ENCODE measurements at places on chromosomes 2 and 18.

GRCh38 chr2:102145107-102145506 is 2.6 kb downstream of the IL1R1 start:
- no peak for DNase-seq

GRCh38 chr2:232388324-232388891 is 9.9 kb downstream of the ALPP start:
- DNase-seq = no peak

DNA sequence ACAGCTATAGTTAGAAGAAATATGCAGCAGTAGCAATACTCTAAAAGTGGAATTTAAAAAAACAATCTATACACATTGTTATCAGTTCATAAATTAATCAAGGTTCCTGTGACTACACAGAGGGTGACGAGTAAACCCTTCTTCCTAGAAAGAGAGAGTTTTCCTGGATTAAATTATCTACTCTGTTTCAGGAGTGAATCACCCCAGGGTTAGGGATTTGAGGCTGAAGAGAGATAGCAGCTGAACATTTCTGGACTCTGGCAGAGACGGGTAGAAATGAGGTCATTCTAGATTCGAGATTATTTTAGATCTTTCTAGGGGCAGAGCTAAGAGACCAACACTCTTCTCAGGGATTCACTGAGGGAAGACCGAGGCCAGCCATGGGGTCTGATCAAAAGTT is 38.8 kb upstream of the PMAIP1 start:
- DNase-seq = no peak

DNA sequence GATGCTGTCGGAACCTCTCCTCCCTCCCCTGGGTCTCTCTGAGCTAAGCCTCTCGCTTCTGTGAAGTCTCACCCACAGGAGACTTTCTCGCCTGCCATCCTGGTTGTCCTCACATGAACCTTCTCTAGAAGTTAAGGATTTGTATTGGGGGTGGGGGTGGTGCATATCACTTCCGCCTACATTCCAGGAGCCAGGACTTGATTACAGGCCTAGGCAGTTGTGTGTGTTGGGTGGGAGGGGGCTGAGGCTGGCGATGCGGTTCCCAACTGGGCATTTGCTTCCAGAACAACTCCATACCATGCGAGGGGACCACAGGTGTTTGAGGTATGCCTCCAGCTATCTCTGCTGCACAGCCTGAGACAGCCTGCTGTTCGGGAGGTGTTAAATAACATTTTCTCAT is 56.8 kb upstream of the MGAT4A start:
- no peak for DNase-seq

DNA sequence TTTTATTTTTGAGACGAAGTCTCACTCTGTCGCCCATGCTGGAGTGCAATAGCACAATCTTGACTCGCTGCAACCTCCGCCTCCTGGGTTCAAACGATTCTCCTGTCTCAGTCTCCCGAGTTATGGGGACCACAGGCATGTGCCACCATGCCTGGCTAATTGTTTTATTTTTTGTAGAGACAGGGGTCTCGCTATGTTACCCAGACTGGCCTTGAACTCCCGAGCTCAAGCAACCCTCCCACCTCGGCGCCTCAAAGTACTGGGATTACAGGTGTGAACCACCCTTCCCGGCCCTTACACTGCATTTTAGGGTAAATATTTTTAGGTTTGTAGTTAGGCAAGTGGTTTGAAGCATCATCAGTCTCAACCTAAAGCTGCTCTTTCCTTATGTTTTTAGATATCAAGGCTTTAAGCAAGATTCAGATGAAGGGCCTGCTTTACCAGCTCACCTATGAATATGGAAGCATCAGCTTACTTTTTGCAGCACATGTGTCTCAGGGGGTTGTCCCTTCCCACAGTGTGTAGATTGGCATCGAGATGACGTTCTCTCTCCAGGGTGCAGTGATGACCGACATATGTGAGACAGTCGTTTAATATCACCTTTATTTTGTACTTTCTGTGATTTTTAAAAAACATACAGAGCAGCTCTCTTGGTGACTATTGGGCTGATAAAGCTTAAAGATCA is 47.2 kb downstream of the ATIC start:
- DNase-seq = no peak

DNA sequence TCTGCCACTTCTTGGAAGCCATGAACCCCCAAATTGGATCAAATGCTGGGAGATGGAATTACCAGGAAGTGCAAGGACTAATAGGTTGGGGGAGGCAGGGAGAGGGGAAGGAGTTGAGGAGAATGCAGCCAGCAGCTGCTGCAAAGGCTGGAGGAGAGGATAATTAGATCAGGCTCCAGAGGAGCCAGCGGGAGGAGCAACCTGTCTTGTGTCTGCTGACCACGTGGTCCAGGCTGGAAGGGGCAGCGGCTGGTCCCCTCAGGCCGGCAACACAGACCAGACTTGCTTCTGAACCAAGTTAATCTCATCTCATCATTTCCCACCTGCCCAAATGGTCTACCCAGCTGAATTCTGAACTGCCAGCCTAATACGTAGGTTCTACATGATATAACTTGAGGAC is 68.3 kb downstream of the MRO start:
- no peak for DNase-seq

GRCh38 chr18:24611075-24611474 is 150.6 kb downstream of the HRH4 start:
- DNase-seq = no peak

GRCh38 chr2:220373878-220374277 is 746.4 kb downstream of the SLC4A3 start:
- DNase-seq = no peak

GRCh38 chr2:23620841-23621341 is 235.9 kb downstream of the KLHL29 start:
- DNase-seq = peak; percentile 48

DNA sequence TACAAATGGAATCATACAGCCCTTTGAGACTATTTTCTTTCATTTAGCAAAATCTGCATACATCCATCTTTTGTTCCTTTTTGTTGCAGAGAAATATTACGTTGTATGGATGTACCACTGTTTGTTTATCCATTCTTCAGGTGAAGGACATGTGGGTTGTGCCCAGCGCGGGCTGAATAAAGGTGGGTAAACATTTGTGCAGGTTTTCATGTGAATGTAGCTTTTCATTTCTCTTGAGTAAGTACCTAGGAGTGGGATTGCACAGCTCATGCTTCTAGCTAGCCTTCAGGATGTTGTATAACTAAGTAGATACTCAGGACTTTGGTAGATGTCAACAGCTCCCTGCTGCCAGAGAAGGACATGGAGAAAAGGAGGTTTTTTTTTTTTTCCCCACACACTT is 50.6 kb upstream of the SPRED2 start:
- DNase-seq = no peak

- no peak for DNase-seq
These were observed 21.5 kb upstream of the EPC2 start for GRCh38 chr2:148623086-148623485.

GRCh38 chr2:223051693-223052289 is at the start of gene KCNE4:
Gene KCNE4, plus strand, starts transcription at chr2:223052190. Its CDS starts 641 bp downstream, at chr2:223052831.
- DNase-seq = no peak

DNA sequence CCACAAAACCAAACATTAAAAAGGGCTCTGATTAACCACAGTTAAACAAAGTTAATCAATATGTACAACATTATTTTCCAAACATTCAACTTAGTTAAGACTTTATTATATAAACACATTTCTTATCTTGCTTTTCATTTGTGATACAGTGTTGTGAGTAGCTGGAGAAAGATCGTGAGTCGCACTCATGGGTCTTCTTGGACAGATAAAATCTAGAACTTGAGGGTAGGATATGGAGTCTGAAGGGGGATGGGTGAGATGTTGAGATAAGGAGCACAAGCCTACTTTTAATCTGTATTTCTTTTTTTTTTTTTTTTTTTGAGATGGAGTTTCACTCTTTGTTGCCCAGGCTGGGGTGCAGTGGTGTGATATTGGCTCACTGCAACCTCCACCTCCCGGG is 22.6 kb upstream of the TMEM214 start:
- no peak for DNase-seq

DNA sequence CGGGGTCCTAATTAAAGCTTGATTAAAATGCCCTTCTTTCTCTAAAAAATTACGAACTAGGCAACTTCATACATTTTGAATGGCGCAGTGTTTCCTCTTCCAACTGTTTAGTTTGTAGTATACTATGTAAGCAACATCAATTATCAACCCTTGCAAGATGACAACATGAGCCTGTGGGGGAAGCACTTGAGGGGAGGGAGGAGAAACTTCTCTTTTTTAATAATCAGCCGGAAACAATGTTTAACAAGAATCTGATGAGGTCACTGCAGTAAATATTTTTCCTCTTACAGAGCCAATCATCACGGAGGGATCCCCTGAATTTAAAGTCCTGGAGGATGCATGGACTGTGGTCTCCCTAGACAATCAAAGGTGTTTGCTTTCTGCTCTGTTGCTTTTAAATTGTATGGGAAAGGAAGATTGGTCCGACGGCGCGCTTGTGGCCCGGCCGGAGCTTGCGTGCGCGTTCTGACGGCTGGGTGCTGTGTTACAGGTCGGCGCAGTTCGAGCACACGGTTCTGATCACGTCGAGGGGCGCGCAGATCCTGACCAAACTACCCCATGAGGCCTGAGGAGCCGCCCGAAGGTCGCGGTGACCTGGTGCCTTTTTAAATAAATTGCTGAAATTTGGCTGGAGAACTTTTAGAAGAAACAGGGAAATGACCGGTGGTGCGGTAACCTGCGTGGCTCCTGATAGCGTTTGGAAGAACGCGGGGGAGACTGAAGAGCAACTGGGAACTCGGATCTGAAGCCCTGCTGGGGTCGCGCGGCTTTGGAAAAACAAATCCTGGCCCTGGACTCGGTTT is 5.3 kb upstream of the DLX1 start:
- no peak for DNase-seq

DNA sequence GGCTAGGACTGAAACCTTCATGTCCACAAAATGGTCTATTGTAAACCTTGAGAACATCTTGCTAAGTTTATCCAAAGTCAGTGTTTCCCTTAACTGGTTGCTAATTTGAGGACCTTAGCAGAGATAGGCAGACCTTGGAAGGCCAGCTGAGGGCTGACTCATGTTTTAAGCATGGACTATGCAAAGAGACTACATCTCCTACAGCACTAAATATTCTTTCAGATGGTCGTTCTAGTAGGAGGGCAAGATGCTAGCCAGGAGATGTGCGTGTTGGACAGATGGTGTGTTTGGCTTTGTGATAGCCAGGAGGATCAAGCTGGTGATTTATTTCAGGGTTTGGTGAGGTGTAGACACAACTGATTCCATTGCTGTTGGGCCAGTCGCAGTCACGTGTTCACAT is 75.8 kb downstream of the NRP2 start:
- no peak for DNase-seq

DNA sequence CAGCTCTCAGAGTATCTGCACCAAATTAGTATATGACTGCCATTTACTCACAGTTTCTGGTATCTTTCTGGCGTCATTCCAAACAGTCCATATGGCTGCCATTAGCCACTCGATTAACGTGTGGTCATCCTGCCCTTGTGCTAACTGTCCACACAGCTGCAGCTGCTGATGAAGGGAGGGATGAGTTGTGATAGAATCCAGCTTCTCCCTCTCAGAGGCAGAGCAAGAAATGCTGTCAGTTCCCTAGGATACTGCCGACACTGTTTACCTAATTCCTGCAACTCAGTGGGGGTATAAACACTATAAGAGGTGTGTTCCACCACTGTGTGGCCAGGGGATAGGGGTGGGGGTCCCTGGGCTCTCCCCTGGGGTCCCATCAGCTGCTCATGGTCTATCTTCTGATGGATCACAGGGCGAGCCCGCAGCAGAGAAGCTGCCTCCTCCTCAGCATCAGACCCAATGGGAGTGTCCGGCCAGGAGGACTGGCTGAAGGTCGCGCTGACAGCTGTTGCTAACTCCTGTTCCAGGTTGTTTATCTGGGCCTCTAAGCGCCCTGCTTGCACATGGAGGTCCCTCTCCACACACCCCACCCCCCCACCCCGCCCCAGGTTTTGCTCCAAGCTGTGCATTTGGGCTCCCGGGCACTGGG is 17.3 kb upstream of the KLHL23 start:
- no peak for DNase-seq

DNA sequence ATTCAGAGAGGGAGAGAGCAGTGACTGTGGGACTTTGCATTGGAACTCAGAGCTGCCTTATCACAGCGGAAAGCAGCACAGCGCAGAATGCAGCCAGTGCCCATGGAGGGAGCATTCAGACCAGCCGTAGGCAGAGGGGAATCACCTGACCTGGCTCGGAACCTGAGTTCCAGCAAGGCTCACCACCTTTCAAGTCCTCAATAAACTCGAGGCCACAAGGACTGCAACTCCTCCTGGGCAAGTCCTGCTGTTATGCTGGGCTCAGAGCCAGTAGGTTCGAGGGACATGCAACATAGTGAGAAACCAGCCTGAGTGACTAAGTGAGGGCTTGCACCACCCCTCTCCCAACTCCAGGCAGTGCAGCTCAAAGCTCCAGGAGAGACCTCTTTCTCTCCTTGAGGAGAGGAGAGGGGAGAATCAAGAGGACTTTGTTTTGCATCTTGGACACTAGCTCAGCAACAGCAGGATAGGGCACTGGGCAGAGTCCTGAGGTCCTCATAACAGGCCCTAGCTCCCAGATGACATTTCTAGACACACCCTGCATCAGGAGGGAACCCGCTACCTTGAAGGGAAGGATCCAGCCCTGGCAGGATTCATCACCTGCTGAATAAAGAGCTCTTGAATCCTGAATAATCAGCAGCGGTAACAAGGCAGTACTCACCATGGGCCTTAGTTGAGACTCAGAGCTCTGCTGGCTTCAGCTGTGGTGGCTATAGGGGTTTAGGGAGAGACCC is 136.8 kb upstream of the OTOS start:
- DNase-seq = no peak

- DNase-seq = no peak
These were observed 200.4 kb downstream of the INO80D start for GRCh38 chr2:205885492-205886099.

DNA sequence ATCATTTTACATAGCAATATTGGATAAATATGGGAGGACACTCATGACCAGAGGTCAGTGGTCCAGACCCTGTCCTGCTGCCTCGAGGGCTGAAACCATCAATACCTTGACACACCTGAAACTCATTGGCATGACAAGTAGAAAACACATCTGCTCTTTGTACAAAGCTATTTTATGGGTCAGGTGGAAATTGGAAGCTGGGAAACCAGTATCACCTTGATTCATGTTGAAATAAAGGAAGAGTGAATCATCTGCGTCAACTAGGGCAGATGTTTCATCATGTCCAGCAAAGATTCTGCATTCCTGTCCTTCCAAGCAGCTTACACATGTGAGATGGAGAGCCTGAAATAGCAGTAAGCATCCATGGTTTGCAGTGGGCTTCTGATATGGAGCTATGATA is 80.0 kb upstream of the ERBB4 start:
- no peak for DNase-seq

DNA sequence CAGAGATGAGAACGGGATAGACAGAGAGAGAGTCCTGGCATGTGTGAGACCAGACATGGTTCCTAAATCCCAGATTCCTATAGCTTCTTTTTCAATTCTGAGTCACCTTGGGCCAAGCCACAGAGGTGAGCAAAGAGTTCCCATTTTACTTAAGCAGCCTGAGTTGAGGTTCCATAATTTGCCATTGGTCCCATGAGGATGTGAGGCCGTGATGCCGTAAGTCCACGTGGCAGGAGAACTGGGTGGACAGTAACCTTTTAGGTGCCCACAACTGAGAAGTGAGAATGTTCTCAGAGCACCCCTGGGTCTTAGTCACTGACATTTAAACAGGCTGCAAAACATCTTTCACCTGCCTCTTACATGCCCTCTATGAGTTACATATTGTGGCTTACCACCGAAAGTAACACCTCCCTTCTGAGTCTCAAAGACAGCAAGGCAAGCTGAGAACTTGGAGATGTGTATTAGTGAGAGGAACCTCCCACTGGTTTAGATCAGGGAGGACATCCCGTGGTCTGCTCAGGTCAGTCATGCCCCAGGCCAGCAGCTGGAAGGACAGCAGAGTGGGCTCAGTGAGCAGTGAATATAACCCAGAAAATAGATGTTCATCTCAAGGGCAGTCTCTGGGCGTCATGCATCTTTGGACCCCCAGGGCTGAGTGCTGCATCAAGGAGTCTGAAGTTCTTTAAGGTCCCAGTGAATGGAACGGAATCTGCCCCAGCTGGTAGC is 127.9 kb upstream of the LGALSL start:
- no peak for DNase-seq

All from NCI-H2081 treated with DMSO at 0.1 percent for 48 hours (cell line).